ENCODE measurements at places on chromosomes 6 and 20.

- no peak for DNase-seq
Observed at GRCh38 chr6:137917551-137918325, 50.7 kb downstream of the TNFAIP3 start.

DNA sequence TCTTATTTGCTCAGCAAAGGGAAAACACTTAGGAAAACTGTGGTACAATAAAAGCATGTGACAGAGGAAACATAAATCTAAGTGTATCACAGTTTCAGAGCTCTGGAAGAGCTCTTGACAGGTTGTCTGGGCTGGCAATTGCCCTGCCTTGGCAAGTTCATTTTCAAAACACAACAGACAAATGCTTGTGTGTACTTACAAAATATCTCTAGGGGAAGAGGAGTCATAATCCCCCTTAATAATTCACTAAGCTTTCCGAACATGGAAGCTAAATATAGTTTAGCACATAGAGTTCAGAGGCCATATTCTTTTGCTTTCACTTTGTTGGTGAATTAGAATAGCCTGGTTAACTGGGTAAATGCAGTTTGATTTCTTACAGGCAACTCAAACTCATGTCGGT, 211.6 kb upstream of the THEMIS start:
- peak; percentile 1 for DNase-seq

DNA sequence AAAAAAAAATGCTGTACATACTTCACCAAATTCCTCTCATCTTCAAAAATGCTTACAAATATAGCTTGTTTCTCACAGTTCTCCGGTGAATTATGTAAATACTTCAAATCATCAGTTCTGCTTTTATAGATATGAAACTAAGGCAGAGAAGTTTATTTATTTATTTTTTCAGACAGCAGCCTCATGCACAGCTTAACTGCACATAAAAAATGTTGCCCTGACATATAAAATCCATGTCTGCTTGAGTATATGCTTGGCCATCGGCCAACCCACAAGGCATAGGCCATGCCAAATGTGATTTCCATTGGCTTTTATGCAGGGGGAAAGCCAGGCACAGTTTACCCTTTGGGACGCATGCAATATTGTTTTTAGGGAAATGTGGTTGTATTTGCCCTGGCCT, 57.3 kb upstream of the PHACTR2 start:
- peak; percentile 65 for DNase-seq

GRCh38 chr6:56927538-56928453, 27.1 kb upstream of the BEND6 start:
- peak; percentile 55 for DNase-seq

DNA sequence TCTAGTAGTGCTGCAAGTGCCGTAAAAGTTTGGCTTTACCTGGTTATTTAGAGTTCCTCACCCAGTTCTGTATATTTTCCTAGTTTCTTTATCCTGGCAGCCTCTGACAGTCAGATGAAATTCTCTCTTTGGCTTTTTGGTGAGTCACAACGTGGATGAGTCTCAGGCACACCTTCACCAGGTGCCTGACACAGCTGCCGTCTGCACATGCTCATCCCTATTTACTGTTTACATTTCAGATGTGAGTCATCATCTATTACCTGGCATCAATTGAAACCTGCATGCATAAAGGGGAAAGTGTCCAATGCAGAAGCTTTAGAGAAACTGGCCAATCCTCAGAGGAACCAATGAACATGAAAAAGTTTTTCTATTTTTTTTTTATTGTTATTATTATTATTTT, 33.3 kb upstream of the ADGRF4 start:
- DNase-seq: no peak

DNA sequence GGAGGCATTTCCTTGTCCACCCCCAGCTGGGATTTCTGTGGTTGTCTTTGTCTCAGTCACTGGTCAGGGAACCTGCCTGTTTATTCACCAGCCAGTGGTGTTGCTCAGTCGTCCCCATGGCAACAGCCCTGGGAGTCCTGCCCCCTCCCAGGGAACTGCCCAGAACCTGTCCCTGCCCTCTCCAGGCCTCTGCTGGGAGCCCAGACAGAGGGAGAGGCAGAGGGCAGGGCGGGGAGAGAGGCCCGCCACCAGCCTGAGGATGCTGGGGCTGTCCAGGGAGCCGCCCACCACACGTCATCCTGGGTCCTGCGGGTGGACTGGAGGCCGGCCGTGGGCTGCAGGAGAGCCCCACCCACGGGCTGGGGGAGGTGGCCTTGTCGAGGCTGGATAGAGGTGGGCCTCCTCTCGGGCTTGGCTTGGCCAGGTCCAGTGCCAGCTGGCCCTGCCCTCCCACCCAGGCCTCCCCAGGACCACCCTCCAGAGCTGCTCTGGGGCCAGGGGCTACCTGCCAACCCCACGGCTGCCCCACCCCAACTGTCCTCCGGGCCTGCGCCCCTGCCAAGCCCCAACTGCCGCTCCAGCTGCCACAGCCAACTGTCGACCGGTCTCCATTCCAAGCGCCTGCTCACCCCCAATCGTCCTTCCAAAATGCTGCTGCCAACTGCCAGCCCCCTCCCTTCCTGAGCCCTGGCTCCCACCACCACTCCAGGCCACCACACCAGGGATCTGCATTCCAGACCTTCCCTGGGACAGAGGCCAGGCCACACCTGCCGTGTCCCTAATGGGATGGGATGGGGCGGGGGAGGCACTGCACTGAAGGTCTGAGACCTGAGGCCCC, 4.2 kb upstream of the ZBTB46 start:
- DNase-seq: peak; percentile 100

DNA sequence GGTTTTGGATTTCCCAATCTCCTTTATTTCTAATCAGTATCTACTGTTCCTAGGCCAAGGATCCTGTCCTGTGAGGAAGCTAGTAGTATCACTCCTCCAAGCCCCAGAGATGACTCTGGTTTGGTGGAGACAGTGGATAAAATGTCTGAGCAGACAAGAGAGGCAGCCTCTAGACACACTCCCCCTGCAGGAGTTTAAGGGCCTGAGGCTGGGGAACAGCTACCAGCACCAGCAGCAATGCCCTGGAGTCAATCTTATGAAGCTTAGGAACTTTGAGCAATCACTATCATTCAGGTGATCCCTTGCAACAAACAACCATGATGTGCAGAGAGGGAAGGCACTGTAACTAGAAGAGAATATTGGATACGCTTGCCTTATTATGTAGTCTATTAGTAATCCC, 384.7 kb upstream of the ID4 start:
- DNase-seq: no peak

DNA sequence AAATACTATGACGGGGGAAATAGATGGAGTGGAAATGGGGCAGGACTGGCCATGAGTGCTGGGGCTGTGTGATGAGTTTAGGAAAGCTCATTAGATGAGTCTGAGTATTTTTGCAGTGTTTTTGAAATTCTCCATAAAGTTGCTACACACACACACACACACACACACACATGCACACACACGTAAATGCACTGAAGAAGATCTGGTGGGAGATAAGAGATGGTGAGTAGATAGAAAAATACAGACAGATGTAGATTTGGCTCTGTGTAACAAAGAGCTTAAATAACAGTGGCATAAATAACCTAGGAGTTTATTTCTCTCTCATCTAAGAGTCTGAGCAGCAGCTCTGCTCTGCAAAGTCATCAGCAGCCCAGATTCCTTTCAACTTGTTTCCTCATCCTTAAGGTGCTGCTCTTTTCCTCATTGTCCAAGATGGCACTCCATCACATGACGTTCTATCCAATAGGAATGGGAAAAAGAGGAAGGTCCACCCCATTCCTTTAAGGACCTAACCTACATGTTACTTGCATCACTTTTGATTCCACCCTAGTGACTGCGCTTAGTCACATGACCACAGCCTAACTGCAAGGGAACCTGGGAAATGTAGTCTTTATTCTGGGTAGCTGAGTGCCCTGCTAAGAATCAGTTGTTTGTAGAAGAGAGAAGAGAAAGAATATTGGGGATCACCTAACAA, 76.4 kb downstream of the EYA2 start:
- DNase-seq: peak; percentile 80

DNA sequence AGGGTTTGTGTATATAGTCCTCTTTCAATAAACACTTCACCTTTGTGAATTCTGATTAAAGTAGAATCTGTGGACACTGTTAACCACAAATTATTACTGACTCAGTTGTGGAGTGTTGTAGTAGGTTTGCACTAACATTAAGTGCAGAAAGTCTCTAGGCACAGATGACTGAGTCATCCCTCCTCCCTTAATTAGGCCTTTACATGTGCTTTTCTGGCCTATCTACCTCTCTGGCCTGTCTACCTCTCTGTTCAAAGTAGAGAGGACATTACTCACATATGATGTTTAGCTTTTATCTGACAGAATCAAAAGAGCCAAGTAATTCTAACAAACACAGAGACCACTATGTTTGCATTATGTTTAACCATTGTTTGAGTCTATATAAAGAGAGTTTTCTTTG, 783.0 kb downstream of the TENT5A start:
- DNase-seq: peak; percentile 36

DNA sequence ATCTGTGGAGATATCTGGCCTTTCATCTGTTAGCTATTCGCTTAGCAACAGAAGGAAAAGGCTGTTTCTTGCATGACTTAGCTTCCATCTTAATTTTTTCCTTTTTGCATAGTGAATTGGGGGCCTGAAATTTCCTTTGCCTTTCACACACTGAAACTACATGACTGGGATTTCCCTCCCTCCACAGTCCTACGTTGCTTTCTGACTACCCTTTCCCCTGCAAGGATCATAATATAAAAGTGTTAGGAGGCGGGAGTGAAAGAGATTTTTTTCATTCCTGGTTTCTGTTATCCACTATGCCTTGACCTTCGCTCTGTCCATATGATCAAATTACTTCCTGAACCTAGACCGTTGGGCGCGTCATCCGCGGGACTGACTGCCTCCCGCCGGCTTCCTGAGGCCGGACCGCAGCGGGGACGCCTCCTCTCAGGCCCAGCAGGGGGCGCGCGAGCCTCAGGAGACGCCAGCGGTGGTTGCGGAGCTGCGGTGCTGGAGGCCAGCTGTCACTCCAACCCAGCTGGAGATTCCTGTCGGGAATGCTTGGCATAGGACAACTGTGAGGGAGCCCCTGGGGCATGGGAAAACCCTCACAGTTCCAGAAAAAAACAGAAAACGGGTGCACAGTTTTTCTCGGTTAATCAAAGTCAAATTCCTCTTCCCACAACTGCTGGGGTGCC, 55.6 kb downstream of the MEP1A start:
- DNase-seq: peak; percentile 78

- DNase-seq: no peak
Observed at GRCh38 chr20:1062334-1063010, 55.9 kb upstream of the PSMF1 start.

GRCh38 chr6:56804996-56805395, 149.9 kb upstream of the BEND6 start:
- DNase-seq: peak; percentile 66

- no peak for DNase-seq
Observed at GRCh38 chr6:34743625-34744293, 13.5 kb upstream of the SNRPC start.

DNA sequence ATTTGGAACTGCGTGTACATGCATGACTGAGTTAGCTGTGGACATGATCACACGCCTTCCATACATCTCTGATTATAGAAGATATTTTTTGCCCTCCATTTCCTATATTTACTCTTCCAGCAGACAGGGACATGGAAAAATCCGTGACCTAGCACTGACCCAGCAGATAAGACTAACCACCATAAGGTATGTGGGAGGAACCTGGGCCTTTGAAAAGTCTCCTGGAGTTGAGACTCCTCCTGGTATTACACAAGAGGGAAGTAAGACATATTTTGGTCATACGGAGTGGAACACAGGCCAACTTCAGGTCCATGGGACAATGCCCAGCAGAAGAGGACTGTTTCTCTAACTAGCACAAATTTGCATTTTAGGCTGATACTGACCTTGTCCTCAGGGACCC, 13.7 kb upstream of the SIRPB1 start:
- DNase-seq: no peak

GRCh38 chr6:132333639-132334520, 67.4 kb downstream of the MOXD1 start:
- peak; percentile 97 for DNase-seq

GRCh38 chr20:62788607-62789006, 7.7 kb upstream of the MRGBP start:
- no peak for DNase-seq

DNA sequence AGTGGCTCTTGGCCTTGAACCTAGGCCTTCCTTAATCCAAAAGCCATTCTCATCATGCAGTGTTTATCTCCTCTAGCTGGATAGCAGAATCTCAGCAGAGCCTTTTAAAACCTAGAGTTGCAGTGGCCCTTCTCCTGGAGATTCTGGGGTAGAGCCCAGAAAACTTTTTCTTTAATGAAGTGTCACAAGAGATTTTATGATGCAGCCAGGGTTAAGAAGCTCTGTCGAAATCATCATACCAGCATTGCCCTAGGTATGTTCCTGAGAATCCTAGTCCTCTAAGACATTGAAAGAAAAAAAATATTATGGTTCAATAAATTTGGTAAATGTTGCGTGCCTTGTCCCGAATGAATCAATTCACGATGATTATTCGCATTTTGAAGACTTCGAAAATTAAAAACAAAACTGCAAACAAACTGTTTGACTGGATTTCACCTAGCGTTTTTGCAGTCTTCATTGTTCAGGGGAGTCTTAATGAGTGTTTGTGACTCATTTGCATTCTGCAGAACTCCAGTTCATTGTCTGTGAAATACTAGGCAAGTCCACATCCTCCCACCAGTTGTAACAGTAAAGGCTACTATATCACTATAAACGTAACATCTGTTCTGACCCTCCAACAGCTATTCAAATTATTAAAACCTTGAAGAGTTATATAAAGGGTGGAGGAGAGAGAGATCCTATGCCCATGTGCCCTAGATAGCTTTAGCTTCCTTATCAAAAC, 198.6 kb downstream of the UST start:
- DNase-seq: peak; percentile 38

DNA sequence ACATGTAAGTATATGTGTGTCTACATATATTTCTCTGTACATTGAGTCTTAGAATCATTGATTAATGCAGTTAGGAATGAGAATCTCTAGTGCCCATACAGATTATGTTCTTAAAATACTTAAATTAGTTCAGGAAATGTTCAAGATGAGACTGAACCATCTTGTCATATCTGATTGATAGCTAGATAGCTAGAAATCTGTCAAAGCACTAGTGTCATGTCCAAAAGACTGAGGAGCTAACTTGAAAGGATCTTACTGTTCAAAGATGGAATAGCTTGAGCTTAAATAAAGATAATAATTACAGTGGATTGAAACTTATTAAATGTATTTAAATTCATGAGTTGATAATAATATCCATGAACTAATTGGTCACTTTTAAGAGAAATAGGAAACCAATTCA, 191.7 kb upstream of the TCF21 start:
- no peak for DNase-seq

DNA sequence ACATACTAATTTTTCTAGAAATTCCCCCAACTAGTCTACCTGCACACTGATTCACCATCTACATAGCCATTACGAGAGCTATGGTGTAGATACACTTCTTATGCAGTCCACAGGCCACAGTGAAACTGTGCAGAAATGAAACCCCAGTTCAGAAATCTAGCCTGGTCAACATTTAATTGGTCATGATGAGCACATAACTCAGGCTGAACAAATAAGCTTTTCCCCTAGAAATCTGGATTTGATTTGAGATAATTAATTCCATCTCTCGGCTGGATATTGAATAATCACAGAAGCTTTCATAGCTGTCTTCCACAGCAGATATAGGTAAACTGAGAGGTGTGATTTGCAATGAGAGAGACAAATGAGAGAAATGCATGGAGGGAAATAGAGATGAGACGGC, 22.6 kb upstream of the TINAG start:
- peak; percentile 75 for DNase-seq

GRCh38 chr20:44450281-44450889, 25.3 kb upstream of the TTPAL start:
- no peak for DNase-seq

- DNase-seq: peak; percentile 34
Observed at GRCh38 chr6:121573481-121573880, 138.0 kb downstream of the GJA1 start.

GRCh38 chr6:4088704-4089103, 9.8 kb upstream of the FAM217A start:
- DNase-seq: no peak
